ENCODE measurements at places on chromosomes 3 and 15. TPM values are rescaled to one million over a fixed set of nuclear protein-coding genes. Genes with fewer than 3 reads are reported as not detected.

The MAGI1 gene
- total RNA-seq: 15.4 TPM

The EBLN2 gene
- 1.1 TPM for total RNA-seq

DNA sequence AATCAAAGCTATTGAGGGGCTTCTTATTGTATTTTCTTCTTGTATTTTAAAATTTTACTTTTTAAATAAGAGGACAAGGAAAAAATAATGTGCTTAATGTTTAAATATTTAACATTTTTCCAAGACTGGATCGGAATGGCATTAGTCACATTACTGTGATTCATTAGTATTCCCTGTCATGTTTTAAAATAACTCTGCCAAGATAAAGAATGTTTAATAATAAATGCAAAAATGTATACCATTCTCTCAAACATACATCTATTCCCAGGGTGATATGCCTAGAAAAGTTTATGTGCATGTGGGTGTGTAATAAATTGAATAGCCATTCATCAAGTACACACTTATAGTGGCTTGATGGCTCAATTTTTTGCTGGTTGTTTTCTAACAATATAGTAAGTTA is 936.1 kb downstream of the PLOD2 start:
- no peak for DNase-seq

GRCh38 chr3:129616291-129616690 is 9.8 kb upstream of the PLXND1 start:
- DNase-seq: no peak

GRCh38 chr3:8988791-8989558 is 25.7 kb upstream of the RAD18 start:
- no peak for DNase-seq
